ENCODE measurements at places on chromosomes 1 and 21.

- peak; percentile 70 for DNase-seq
Observed at GRCh38 chr1:154955039-154955717, 721 bp downstream of the PBXIP1 start.

GRCh38 chr1:89927049-89927448 is 67.9 kb upstream of the ZNF326 start:
- DNase-seq: no peak

DNA sequence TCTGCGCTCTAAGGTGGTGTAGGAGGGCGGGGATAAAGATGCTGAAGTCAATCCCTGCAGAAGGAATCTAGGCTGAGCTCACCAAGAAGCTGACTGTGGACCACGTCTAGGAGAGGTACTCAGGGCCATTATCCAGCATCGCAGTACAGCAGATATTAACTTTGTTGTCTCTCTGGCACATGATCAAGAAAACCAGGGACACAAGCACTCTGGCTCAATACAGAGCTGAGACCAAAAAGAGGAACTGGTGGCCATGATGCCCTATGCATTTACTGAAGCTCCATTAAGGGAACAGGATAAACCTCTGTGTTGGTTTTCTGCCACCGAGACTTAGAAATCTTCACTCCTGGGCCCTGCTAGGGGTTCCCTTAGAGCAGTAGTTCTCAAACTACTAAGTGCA is 38.0 kb upstream of the ANGPTL7 start:
- DNase-seq: no peak

DNA sequence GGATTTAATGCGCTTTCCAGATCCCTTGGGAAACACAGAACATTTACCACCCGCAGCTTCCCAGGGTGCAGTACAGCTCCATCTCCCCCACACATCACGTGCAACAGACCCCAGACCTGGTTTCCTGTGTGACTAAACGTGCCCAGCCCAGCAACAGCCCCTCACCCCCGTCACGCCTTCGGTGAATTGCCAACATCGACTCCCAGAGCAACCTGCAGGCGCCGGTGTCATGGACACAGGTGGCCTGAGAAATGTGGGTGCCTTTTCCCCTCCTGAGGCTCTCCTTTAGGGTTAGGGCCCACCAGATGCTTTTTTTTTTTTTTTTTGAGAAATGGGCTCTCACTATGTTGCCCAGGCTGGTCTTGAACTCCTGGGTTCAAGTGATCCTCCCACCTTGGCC is 24.2 kb upstream of the SUMO3 start:
- no peak for DNase-seq

- DNase-seq: no peak
Observed at GRCh38 chr1:71233645-71234044, 152.8 kb upstream of the ZRANB2 start.

DNA sequence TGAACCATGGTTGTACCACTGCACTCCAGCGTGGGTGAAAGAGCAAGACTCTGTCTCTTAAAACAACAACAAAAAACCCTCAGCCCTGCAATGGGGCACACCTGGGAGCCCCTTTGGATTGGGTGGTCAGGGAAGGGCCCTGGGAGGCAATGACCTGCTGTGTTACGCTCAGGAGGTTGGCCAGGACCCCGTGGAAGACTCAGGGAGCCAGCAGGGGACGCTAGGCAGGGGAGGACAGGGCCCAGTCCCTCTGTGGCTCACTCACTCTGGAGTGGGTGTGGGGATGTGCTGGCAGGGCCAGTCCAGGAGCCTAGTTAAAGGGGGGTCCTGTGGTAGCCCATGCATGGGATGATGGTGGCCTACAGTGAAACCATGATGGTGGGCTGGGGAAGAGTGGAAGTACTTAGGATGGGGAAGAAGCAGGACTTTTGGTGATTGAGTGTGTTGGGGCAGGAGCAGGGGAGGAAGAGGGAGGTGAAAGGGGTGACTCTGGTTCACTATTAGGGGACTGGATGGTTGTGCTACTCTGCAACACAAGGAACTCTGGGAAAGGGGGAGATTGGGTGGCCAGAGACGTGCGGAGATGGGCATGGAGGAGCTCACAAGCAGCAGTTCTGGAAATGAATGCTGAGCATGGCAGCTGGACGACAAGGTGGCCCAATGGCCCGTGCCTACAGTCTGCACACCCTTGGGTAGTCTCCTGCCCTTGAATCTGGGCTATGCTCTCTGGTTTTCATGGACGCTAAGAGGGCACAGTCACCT is 56.3 kb upstream of the FAM20B start:
- DNase-seq: no peak

DNA sequence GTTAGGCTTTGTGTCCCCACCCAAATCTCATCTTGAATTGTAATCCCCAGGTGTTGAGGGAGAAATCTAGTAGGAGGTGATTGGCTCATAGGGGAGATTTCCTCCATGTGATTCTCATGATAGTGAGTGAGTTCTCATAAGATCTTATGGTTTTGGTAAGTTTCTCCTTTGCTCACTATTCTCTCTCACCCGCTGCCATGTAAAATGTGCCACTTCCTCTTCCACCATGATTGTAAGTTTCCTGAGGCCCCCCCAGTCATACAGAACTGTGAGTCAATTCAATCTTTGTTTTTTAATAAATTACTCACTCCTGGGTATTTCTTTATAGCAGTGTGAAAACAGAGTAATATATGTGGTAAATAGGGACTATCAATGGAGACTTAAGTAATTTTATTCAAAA is 434.5 kb upstream of the OLFM3 start:
- DNase-seq: no peak

DNA sequence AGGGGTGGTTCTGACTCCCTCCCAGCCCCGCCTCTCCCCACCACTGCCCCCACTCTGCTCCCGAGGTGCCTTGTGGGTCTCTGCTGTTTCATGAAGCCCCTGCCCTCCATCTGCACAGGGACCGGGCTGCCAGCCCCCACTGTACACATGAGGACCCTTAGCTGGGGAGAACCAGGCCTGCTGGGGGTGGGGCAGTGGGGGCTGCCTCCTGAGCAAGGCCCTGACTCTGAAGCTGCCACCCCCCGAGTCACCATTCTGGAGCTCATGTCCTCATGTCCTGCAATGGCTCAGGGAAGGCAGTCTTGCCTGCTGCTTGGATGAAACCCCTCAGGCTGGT is 8.4 kb downstream of the HES3 start:
- DNase-seq: no peak

GRCh38 chr21:31902438-31902837 is 29.6 kb downstream of the HUNK start:
- DNase-seq: no peak

GRCh38 chr21:34904526-34905217 is 144.4 kb downstream of the RUNX1 start:
- no peak for DNase-seq

DNA sequence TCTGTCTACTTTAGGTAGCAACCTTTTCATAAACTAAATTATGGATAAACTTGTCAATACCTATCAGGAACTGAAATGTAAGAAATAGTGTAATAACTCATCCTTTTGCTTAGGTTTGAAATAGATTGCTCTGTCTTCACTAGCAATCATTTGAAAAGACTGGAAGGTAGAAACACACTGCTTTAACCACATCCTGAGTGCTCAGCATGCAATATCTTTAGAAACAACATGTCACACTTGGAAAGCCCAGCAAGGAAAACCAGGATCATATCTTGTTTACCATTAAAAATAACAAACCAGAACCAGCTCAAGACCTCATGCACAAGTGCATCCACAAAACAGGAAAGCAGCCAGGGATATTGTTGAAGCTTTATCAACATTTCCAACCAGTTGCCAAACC is 3.6 kb downstream of the KCNJ6 start:
- no peak for DNase-seq

GRCh38 chr1:26318338-26319064 is 743 bp downstream of the CD52 start:
- no peak for DNase-seq

DNA sequence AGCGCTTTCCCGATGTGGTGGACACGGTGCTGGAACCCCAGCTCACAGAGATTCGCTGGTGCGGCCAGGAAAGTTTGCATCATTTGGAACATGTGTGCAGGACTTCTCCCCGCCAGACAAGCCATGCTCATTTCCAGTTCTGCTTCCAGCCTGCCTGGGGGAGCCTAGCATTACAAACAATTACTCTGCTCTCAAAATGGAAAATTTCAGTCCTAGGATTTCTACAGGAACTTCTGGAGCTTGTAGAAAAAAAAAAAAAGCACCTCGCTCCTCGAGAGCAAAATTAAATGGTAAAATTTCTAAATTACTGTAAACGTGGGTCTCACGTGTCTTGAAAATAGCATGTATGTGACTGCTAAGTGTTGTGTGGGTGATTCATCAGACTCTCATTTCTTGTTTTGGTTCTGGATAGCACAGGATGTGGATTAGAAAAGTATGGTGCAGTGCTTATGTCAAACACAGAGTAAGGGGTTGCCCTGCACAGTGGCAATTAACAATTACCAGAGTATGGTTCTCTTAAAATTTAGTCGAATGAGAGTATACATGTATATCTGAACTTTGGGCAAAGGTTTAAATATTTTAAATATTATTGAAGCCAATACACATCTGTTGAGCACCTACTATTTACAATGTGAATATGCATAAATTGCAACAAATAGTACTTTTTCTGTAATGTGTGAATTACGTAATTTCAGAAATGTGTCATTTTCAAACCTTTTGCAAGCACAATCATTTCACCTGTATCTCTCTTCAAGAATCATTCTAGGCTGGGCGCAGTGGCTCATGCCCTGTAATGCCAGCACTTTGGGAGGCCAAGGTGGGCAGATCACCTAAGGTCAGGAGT is 61.8 kb upstream of the PTGFRN start:
- DNase-seq: peak; percentile 41

DNA sequence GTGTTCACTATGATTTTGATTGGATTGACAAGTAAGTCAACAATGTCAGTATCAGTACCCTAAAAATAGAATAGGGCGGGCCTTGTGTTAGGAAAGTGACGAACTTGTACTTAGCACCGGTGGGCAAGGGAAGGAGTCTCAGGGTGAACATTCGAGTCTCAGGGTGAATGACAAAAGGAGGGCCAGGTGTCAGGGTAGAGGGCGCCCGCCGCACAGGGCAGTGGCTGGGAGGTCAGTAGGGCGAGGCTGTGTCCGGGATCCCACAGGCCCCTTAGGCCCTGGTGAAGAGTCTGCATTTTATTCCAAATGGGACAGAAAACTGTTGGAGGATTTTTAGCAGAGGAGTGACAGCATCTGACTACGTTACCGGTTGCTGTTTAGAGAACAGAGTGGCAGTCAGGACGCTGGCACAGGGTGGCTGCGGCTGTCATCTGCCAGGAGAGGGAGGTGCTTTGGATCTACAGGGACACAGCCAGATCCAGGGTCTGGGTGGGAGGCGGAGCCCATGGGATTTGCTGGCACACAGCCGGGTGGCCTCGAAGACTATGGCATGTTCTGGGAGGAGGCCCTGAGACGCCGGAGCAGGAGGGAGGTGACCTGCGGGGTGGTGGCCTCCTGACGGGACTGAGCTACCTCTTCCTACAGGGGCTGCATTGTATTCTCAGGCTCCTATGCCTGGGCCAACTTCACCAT is 11.0 kb downstream of the AGTRAP start:
- no peak for DNase-seq

- no peak for DNase-seq
Observed at GRCh38 chr1:234205966-234206365, 167.3 kb upstream of the COA6 start.

DNA sequence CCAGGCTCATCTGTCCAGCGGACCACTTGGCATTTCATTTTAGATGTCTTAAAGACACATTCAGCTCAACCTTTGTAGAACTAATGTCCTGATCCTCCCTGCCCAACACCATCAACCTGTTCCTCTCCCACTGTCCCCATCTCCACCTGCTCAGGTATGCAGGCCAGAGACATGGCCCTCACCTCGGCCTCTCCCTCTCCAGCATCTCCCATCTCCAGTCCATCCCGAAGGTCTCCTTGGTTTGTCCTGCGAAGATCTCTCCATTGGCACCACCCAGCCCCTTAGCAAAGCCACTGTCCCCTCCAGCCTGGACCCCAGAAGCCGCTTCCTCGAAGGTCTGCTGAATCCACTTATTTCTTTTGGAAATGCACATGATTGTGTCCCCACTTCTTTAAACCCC is 20.9 kb upstream of the KCNC4 start:
- no peak for DNase-seq

GRCh38 chr1:95002164-95002539 is 70.6 kb downstream of the ALG14 start:
- no peak for DNase-seq

GRCh38 chr1:101452825-101453224 is 216.0 kb downstream of the S1PR1 start:
- DNase-seq: no peak

DNA sequence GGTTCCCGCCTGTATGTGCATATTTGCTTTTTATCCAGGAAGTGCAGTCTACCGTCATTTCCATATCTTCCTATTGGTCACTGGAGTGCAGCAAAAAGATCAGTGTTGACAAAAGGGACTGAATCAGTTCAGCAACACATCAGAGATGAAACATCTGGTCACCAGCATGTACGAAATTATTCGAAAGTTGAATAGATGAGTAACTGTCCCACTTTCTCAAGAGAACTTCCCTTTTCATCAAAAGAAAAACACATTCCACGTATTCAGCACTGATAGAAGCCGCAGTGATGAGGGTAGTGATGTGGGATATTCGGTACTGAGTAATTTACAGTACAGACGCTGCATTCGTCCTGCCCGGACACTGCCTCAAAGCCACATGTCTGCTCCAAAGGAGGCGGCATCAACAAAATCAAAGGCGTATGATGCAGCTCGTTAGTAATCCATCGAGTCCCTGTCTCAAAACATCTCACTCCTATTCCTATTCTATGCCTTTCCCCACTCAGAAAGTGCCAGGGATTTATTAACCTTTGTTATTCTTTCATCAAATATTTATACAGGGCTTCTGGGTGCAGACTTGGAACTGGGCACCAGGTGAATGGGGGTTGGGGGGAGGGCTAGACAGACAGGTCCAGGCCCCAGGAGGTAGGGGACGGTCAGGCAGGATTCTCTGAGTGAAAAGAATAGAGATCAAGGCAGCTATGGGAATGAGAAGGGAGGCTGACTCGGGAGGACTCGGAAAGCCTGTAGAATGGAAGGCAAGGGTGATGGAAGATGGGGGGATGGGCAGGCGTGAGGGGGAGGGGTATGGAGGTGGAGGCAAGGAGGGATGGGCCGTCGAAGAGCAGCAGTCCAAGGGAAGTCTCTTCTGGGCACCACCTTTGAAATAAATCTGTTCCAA is 79.5 kb upstream of the SLC45A1 start:
- no peak for DNase-seq

- DNase-seq: no peak
Observed at GRCh38 chr1:40986956-40987355, 7.5 kb downstream of the CTPS1 start.

GRCh38 chr1:66402194-66402593 is 131.8 kb upstream of the SGIP1 start:
- no peak for DNase-seq

Data from GM13976 (cell line).